ENCODE measurements at places on chromosomes 5 and 9.

DNA sequence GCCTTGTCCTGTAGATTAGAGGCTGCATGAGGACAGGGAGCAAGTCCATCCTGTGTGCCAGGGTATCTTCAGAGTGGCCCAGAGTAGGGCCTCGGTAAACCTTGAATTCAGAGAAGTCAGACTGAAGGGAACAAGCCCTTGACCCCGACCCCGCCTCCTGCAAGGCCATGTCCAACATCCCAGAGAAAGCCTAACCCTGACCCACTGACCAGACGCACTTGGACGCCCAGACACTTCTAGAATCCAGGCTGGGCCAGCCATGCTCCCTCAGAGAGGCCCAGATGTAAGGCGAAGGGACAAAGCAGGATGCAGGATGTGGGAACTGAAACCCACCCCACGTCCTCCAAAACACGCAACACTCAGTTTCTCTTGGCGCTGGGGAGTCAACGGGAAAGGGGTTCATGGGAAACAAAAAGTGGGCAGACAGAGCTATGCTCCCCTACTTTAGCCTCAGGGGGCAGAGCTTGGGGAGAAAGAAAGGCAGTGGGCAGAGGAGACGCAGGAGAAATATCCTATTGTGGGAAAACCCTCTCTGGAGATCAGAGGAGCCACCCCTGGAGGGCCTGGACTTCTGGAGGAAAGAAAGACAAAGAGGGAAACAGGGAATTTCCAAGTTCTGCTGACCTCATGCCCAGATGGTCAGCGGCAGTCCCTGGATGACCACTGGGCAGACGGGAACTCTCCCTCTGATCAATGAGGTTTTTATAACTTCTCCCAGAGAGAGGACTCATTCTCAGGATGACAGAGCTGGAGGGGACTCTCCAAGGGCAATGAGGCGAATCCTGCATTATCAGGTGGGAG, 13.0 kb downstream of the TNIP1 start:
- no peak for DNase-seq

DNA sequence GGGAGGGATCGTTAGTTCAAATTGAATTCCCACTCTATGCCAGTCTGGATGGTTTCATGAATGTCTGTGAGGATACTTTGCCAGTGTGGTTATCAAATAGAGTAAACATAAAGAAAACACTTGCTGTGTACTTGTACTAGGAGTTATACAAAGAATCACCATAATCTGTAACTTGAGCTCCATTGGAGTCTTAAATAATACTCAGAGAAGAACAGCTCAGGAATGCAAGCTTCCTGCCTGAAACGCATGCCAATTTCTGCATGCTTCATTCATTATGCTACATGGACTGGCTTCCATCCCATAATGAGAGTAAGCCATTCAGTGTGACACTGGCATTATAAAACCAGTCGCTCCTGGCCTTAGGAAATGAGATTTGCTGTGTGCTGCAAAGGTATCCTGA, 351.4 kb downstream of the SEMA5A start:
- no peak for DNase-seq

- no peak for DNase-seq
Observed at GRCh38 chr5:165448753-165449152, 1943.3 kb downstream of the MAT2B start.

GRCh38 chr5:39200081-39200480, 19.3 kb downstream of the FYB1 start:
- no peak for DNase-seq

GRCh38 chr5:178461004-178461730, 129.0 kb downstream of the COL23A1 start:
- peak; percentile 82 for DNase-seq

- DNase-seq: no peak
Observed at GRCh38 chr5:154258531-154259217, 68.1 kb downstream of the GALNT10 start.

DNA sequence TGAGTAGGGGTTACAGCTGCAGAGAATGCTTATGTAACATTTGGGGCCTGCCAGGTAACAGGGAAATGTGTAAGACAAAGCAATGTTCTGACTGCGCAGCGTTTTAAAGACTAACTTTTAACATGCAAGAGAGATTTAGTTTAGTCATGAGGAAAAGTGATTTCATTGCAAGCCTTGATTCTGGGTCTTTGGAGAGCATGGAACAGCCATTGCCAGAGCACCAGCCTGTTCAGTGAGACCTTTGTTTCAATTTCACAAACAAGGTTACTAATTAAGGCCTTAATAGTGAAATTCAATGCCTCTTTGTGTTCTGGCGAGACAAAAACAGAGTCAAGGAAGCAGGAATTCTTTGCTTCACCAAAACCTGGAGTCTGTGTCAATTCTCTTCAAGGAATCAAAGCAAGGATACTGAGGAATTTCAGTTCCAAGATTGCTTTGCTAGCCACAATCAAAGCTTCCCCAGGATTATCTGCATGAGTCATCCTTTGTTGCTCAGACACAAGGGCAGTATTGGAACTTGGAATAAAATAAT, 14.4 kb downstream of the CKMT2 start:
- DNase-seq: no peak

- DNase-seq: no peak
Observed at GRCh38 chr9:130751631-130752355, 58.2 kb downstream of the EXOSC2 start.

GRCh38 chr5:68770551-68770950, 323.3 kb upstream of the SLC30A5 start:
- DNase-seq: no peak

DNA sequence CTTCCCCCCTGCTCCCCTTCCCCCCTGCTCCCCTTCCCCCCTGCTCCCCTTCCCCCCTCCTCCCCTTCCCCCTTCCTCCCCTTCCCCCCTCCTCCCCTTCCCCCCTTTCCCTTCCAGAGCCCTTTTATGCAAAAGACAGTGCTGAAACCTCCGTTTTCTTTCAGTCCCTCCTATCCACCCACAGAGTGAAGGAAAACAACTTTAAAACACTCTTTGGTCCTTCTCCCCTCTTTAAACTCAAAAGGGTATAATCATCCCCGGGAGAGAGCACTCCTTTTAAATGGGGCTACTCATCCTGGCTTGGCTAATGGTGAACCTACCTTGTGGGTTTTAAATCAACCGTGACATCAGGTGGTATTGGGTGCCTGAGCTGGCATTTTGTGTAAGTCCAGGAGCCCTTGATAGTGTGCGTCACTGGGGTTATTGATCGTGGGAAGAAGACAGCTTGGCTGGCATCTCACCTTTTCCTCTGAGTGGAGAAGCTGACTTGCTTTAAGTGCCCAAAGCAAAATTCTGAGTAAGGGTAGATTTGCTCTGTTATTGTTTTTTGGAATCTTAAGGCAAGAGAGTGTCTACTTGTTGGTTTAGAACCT, 2.7 kb downstream of the LARP1 start:
- DNase-seq: no peak

DNA sequence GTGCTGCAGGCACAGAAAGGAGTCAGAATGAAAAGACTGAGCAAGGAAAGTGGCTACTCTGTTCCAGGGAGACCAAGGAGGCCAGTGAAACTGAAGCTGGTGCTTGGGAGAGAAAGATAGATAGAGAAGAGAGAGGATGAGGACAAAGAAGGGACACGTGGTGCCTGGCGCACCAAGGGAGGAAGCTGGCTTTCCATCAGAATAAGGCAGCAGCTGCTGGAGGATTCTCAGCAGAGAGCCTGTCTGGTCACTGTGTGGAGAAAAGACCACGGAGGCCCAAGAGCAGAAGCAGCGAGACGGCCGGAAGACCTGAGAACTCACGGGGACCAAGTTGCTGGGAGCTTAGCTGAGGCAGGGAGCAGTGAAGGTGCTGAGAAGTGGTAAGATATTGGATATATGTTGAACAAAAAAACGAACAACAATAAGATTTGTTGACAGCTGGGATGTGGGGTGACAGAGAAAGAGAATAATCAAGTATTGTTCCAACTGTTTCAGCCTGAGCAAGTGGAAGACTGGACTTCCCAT, 116.1 kb downstream of the SEMA5A start:
- DNase-seq: no peak

- DNase-seq: no peak
Observed at GRCh38 chr9:68685770-68686169, 19.3 kb upstream of the PIP5K1B start.

DNA sequence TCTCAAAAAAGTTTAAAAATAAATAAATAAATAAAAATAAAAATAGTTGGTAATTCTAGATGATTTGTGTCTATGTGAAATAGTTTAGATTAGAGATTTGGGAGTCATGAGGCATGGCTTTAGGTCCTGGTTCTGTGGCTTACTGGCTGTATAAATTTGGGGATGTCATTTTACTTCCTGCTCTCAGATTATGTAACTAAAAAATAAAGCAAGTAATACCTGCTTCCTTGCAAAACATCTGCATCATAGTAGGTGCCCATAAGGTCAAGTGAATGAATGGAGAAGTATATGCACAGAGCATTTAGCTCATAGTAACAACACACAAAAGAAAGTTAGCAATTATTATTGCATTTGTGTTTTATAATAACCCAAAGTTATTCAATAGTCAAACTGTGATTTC, 287.7 kb upstream of the TLE4 start:
- no peak for DNase-seq

- DNase-seq: no peak
Observed at GRCh38 chr9:73741316-73741715, 589.7 kb downstream of the ANXA1 start.

GRCh38 chr9:111959468-111960359, 63.1 kb downstream of the UGCG start:
- no peak for DNase-seq

DNA sequence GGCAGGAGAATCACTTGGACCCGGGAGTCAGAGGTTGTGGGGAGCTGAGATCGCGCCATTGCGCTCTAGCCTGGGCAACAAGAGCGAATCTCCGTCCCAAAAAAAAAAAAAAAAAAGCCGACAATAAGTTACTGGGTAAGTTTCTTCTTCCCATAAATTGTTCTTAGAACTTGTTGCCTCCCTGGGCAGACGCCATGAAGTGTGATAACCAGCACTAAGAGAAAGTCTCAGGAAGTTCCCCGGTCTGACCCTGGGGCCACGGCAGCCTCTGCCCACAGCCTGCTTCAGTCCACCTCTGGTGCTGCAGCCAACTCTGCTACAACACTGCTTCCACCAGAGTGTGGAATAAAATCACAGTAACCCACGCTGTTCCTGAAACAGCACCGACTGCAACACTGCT, 19.1 kb downstream of the LPCAT1 start:
- DNase-seq: no peak

- DNase-seq: no peak
Observed at GRCh38 chr5:9173281-9174048, 372.4 kb downstream of the SEMA5A start.

GRCh38 chr9:81815781-81816180, 112.4 kb upstream of the SPATA31D4 start:
- no peak for DNase-seq

DNA sequence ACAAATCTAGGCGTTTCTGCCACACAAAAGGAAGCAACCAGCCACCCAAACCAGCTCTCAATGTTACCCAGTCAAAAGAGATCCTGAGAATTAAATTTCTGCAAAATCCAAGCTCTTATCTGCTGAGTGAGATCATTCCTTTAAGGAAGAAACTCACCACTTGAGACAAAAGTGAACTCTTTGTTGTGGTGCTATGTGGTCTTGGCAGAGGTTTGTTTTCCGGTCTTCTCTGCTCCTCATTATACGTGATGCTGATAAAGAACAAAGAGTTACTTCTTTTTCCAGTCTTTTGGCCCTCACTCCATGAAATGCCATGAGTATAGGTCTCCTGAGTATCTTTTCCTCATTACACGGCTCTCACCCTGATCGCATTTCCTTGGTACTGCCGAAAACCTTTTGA, 82.1 kb downstream of the PRKACG start:
- no peak for DNase-seq

DNA sequence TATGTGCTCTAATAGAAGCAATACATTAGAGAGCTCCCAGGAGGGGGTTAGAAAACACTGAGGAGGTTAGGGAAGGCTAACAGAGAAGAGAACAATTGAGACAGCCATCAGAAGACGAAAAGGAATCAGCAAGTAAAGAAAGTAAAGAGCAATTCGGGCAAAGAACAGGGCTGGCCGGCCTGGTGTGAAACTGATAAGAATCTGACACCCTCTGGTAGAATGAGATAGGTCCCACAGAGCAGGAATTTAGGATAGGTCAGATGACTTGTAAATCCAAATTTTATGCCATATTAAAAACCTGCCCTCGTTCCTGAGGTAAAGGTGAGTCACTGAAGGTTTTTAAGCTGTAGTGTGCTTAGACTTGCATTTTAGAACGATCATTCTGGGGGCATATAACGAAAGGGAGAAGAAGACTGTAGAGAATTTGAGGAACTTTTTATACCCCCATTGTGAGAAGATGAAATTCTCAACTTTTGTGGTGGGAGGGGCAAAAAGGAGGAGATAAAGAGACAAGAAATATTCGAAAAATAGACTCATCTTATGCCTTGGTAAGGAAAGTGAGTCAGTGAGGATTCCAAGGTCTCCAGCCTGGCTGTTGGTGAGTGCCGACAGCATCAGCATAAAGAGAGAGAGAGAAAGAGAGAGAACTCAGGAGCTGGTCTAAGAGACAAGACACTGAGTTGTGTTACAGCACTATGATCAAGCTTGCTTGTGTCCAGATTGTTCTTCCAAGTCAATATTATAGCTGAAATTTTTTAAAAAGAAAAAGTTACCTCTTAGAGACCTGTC, 51.3 kb downstream of the TMEM167A start:
- DNase-seq: no peak

GRCh38 chr5:177557041-177557647, 2.8 kb upstream of the FAM193B start:
- no peak for DNase-seq

DNA sequence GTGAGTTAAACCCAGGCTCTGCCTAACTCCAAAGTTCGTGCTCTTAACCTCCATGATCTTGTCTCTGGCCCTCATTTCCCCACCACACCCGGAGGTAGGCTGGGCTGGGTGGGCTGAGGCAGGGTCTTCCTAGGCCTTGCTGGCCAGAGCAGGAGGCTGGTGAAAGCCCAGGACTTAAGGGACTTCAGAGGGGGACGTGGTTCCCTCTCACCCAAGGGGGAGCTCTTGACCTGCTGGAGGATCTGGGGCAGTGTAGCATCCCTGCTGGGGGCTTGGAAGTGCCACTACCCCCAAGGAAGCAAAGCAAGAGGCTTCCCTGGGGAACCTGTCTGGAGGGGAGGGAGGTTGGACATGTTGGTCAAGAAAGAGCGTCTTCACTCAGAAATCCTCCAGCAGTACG, 14.7 kb downstream of the PITX1 start:
- no peak for DNase-seq

GRCh38 chr5:148708854-148709253, 54.5 kb upstream of the HTR4 start:
- no peak for DNase-seq

DNA sequence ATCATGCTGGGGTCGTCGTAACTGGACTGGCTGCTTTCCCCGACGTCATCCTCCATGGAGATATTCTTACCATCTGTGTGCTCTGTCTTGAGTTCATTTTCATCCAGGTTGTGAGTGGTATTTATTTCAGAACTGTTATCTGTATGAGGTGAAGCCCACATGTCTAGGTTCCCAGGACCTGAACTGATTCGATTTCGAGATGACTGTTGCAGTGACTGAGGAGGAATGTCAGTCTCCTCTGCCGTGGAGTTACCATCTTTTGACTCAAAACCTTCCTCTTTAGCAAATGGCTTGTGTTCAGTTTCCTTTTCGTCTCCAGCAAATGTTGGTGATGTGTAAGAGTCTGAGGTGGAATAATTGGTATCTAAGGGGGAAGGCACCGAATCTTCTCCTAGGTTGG, 55.2 kb upstream of the PCA3 start:
- DNase-seq: no peak

- DNase-seq: no peak
Observed at GRCh38 chr5:107955321-107955720, 284.6 kb upstream of the EFNA5 start.

GRCh38 chr9:110255463-110256379, 586 bp downstream of the TXN start:
- peak; percentile 73 for DNase-seq

- no peak for DNase-seq
Observed at GRCh38 chr9:77595426-77596095, 52.6 kb downstream of the GNA14 start.
